Nephron progenitor cell (in vitro differentiated cells): ENCODE measurements at places on chromosomes 16 and 17.
A peak's percentile ranks its signal among the peaks of the same experiment; 100 is the strongest.

DNA sequence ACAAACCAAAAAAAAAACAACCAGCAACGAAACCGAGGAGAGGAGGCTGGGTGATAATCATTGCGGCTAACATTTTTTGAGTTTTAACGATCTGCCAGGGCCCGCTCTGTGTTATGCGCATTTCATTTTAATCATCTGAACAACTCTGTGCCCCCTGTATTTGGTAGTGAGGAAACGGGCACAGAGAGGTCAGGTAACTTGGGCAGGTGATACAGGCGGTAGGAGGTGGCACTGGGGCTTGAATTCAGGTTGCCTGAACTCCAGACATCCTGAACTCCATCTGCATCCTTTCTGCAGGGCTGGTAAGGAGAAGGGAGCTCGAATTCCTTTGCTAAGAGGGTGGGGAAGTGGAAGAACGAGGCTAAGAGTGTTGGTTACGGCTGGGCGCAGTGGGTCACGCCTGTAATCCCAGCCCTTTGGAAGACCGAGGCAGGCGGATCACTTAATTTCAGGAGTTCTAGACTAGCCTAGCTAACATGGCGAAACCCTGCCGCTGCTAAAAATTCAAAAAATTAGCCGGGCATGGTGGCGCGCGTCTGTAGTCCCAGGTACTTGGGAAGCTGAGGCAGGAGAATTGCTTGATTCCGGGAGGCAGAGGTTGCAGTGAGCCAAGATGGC is 1.1 kb downstream of the CLUAP1 start:
- peaks cover 23% of the 10 kb centered on the region for H3K36me3 ChIP-seq
- no peak for DNase-seq
- peak overlapping the region; percentile 95 for H3K27ac ChIP-seq
- peaks cover 19% of the 10 kb centered on the region for H3K4me1 ChIP-seq

- H3K27ac ChIP-seq = no peak overlapping the region
- H3K4me1 ChIP-seq = peaks cover 37% of the 10 kb centered on the region
Measured at GRCh38 chr16:79201436-79201835, 399.1 kb downstream of the MAF start.

DNA sequence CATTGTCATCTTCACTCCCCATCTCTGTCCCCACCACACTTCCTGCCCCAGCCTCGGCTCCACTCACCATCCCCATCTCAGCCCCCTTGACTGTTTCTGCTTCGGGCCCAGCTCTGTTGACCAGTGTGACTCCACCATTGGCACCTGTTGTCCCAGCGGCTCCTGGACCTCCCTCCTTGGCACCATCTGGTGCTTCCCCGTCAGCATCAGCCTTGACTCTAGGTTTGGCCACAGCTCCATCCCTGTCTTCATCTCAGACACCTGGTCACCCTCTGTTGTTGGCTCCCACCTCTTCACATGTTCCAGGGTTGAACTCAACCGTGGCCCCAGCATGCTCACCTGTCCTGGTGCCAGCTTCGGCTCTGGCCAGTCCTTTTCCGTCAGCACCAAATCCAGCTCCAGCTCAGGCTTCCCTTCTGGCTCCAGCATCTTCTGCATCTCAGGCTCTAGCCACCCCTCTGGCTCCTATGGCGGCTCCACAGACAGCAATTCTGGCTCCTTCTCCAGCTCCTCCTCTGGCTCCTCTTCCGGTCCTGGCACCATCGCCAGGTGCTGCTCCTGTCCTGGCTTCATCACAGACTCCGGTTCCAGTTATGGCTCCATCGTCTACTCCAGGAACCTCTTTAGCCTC is 24.4 kb upstream of the PHKG2 start:
- H3K36me3 ChIP-seq = peaks cover 87% of the 10 kb centered on the region
- peaks cover 15% of the 10 kb centered on the region for H3K27me3 ChIP-seq
- H3K4me1 ChIP-seq = no peaks in the 10 kb centered on the region
- H3K4me3 ChIP-seq = no peak overlapping the region
- peak overlapping the region; percentile 68 for H3K27ac ChIP-seq
- DNase-seq = no peak

DNA sequence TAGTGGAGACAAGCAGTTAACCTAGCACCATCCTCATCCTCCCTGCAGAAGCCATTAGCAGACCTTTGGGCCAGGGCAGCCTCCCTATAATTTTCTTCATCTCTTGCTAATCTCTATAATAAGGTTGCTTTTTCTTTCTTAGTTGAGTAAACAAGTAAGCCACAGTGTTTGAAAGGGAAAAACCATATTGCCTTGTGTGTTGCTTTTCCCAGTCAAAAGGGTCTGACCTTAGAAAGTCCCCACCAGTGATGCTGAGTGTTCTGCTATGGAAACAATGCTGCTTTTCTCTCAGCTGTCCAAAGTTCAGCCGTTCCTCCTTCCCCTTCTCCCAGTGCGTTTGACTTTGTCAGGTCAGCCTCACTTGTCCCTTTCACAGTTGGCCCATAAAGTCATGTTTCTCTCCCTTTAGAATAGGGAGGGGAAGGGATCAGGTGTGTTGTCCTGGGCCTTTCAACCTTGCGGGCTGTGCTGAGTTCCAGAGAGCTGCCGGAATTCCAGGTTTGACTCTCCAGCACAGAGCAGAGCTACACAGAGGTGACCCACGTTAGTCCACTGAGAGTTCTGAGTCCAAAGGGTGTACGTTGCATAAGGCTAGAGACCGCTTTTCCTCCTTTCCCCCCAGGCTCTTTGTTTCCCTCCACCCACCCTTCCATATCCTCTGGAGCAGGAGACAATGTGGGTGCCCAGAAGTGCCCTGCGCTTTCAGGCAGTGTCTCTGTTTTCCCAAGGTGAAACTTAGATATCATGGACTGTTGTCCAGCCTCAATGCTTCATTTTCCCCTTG is 15.9 kb upstream of the CLEC18C start:
- H3K27me3 ChIP-seq = no peaks in the 10 kb centered on the region
- H3K4me3 ChIP-seq = no peak overlapping the region
- DNase-seq = no peak
- H3K36me3 ChIP-seq = peaks cover 23% of the 10 kb centered on the region
- peaks cover 24% of the 10 kb centered on the region for H3K4me1 ChIP-seq
